HT-29 (cell line): ENCODE measurements at places on chromosomes 3 and 15. TPM values are rescaled to one million over a fixed set of nuclear protein-coding genes. Genes with fewer than 3 reads are reported as not detected.

The IQCH gene
- total RNA-seq, result 1.9 and 2.6 TPM in 2 replicates

The LTK gene
- 0.05 TPM in 2 replicates for total RNA-seq

GRCh38 chr3:13159890-13160289 is 86.7 kb upstream of the IQSEC1 start:
- DNase-seq, result no peak

The TMEM42 gene
- total RNA-seq, result 8.8 and 9.3 TPM in 2 replicates

DNA sequence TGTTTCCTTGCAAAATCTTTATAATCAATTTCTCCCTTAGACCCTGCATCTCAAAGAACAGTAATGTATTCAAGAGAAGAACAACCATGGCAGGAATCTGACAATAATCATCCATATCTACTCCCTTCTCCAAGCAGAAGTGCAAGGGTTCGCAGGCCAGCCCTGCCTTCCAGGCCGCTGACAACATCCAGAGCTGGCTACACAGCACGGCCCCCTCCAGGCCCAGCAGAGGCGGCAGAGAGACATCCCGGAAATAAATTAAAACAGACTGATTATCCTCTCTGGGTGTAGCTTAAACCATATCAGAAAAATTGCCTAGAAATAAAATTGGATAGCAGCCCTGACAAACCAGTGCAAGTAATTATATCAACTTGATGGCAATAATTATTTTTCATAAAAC is 223.3 kb downstream of the FAM43A start:
- no peak for DNase-seq

DNA sequence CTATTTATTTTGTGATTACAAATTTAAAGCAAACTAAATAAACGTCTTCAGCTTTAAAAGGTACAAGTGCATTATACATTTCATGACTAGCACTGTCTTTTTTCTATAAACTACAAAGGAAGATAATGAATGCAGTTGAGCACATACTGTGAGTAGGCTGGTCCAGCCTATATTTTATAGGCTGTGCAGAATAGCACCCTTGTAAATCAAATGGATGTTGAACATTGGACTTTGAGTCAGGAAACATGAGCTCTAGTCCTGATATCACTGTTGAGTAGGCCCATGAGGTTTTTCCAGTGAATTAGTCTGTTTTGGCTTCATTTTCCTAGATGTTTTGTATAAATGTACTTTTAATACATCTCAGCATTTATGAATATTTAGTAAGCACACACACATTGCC is 447.3 kb upstream of the KCNMB2 start:
- DNase-seq, result peak; percentile 45

The FANCD2OS gene
- not detected in 2 replicates for total RNA-seq

The ZBTB20 gene
- 7.9 and 11.0 TPM in 2 replicates for total RNA-seq

- no peak for DNase-seq
These were observed 2.5 kb upstream of the FANCD2 start for GRCh38 chr3:10023587-10024310.

GRCh38 chr15:97168704-97169475 is 791.6 kb upstream of the ARRDC4 start:
- no peak for DNase-seq

GRCh38 chr15:36403351-36403750 is 176.1 kb upstream of the CDIN1 start:
- no peak for DNase-seq

- DNase-seq, result no peak
These were observed 485.4 kb downstream of the CNTN3 start for GRCh38 chr3:74129056-74129455.

The GNAT1 gene
- 0.18 TPM in 1 of 2 replicates, not detected in the other for total RNA-seq

- no peak for DNase-seq
These were observed 110.2 kb upstream of the ASB14 start for GRCh38 chr3:57402675-57403074.

GRCh38 chr3:5974630-5975322 is 787.3 kb downstream of the EDEM1 start:
- DNase-seq, result no peak

The SLC6A20 gene
- total RNA-seq, result 8.0 and 8.3 TPM in 2 replicates

The RHO gene
- total RNA-seq, result not detected in 2 replicates

DNA sequence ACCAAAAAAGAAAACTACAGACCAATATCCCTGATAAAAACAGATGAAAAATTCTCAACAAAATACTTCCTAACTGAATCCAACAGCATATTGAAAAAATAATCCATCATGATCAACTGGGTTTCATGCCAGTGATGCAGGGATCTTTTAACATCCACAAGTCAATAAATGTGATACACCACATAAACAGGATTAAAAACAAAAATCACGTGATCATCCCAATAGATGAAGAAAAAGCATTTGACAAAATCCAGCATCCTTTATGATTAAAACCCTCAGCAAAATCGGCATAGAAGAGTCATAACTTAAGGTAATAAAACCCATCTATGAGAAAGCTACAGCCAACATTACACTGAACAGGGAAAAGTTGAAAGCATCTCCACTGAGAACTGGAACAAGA is 107.5 kb downstream of the DCLK3 start:
- DNase-seq, result no peak

DNA sequence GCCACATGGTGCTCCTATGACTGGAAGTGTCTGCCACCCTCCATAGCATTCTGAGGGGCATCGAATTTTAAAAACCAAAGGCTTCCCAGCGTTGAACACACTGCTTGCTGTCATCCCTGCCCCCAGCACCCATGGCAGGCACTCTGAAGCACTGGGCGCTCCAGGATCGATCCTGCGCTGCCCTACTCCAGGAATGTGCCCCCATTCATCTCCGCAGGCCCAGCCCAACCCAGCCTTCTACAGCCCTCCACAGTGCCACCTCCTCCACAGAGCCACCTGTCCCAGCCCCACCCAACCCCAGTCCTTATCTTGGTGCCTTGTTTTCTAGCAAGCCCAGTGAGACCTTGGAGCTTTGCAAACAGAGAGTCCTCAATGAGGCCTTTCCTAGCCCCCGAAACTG is 52.2 kb downstream of the WNT7A start:
- no peak for DNase-seq

DNA sequence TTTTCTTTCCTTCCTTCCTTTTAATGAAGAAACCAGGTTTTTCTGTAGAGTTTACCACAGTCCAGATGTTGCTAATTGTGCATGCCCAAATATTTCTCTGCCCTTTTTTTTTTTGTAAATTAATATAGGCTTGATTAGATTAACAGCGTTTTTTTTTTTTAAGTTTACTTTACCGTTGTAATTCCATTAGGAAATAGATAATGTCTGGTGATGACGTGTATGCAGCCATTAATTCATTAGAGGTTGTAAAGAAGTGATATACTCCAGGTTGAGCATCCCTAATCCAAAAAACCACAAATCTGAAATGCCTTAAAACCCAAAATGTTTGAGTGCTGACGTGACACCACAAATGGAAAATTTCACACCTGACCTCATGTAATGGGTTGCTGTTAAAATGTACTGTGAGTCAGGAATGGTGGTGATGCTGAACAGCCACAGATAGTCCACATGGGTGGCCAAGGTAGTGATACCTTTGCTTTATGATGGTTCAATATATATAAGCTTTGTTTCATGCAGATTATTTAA is 43.2 kb downstream of the KNL1 start:
- DNase-seq, result no peak

- DNase-seq, result no peak
These were observed 126.8 kb upstream of the RASGRP1 start for GRCh38 chr15:38691377-38691776.

GRCh38 chr15:80386151-80386550 is 18.0 kb upstream of the ARNT2 start:
- DNase-seq, result no peak

DNA sequence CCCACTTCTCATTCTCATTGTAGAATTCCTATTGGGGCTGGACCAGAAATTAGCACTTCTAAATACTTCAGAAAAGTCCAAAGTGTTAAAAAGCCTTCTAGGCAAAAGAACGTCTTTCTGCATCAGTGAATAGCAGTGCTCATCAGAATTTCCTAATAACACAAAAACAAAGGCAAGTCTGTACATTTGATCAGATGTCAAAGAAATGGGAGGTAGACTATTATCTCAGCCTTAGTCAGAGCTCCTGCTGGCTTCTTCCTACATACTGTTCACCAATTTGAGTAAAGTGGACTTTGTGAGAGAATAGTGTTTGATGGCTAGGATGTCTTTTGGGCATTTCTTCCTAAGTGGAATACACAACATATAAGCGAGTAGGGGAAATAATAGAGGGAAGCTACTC is 48.7 kb downstream of the FOXB1 start:
- no peak for DNase-seq

DNA sequence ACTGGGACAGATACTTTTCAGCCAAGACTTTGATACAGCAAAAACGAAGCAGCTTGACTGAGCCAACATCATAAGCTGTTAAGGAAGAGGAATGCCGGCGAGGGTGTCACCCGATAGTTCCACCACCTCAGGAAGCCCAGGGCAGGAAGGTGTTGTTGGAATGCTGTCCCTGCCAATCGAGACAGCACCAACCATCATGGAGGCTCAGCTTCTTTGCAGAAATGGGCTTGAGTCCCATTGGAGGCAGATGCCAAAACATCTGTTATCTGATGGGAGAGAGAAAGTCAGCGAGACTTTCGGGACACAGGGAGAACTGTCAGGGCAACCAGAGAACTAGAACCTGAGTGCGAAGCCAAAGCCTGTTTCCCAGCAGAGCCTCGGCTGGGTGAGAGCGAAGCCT is 50.7 kb downstream of the CA12 start:
- no peak for DNase-seq

GRCh38 chr3:144822671-144823070 is 851.0 kb downstream of the DIPK2A start:
- DNase-seq, result no peak

DNA sequence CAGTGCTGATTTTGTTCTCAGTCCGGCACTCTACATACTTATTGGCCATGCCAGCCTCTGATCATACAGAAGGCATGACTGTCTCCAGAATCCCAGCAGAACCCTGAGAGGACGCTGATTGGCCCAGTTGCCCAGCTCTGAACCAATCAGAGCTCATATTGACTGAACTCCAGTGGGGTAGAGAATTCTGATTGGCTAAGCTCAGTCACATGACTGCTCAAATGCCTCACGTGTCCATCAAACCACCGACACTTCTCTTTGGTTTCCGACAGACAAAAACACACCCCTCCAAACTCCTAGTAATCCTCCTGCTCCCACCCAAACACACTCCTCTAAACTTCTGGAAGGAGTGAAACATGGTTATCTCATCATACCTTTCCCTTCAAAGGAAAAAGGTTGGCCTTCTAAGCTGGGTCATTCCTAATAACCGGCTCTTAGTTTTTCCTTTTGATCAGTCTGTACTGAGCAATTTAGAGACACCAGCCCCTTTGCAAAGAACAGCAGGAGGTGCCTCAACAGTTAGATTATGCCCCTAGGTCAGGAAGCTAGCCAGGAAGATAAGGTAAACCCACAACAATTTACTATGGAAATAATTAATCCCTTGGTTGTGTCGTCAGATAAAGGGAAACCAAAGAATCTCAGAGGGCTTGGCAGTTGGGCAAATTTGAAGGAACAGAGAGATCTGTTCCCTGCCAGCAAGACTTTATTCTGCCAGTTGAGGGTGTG is 187.8 kb downstream of the TLE3 start:
- DNase-seq, result no peak

DNA sequence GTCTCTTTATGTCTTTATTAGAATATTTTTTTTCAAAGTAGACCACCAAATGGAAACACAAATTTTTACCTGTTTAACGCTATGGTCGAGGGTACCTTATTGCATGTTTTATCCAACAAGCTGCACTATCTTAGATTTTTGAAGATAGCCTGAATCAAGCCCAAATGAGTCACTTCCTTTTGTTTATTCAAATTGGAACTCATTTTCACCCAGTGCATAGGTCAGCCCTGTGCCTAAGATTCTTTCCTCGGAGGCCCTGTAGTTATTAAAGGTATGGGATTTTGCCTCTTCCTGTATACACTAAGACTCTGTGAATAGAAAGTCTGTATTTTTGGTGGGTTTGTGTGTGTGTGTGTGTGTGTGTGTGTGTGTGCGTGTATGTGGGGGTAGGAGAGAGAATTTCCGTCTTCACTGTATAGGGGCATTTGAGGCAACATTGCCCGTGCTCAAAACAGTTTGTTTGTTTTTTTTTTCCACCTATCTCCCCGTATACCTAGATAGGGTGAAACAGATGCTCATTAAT is 358.0 kb upstream of the CADM2 start:
- peak; percentile 4 for DNase-seq

DNA sequence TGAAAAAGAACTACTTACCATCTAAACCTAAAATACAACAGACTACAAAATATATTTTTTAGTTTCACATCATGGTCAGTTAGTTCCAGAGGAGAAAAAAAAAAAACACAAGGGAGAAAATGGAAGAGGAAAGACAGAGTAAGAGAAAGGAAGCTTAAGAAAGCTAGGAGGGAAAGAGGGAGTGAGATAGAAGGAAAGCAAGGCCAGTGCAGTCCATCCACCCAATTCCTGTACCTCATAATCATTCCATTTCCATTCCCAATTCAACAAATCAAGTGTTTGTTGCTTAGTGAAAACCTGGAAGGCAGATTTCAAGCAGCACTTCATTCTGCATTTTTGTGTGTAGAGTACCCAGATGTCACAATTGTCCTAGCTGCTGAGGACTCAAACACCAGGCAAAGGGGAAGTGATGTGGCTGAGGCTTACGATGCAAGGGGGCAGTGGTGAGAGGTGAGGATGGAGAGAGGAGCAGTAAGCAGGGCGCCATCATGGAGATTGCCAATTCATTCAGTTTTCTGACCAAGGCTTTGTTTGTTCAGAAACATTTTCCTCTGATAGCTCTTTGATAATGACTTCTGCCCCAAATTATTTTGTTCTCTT is 83.6 kb upstream of the GSK3B start:
- no peak for DNase-seq

DNA sequence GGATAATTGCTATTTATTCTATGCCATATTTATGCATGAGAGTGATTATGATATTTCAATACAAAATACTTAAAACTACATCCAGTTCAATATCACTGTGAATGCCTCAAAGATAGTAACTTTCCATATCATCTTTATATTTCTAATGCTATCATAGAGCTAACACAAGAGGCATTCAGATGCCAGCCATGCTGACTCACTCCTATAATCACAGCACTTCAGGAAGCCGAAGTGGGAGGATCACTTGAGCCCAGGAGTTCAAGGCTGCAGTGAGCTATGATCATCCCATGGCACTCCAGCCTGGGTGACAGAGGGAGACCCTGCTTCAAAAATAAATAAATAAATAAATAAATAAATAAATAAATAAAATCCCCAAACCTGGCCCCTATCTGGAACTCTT is 498.7 kb downstream of the EPHA3 start:
- no peak for DNase-seq

DNA sequence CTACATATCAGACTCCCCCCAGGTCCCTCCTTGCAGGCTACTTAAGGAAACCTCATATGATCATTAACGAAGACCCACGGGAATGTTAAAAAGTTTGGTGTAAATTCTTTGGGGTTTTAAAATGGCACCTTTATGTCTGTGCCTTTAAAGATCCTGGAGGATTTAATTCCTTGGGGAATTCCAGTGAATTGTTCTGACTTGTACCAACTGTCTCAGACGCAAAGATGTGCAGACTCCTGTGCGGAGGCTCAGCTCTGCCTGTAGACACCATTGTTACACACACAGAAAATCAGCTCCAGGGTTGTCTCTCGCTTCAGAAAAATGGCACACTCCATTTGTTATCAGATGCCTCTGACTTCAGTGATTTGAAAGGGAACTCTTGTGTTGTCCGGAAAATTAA is 414.4 kb upstream of the CFAP20DC start:
- DNase-seq, result no peak

- DNase-seq, result no peak
These were observed 47.7 kb downstream of the WNT7A start for GRCh38 chr3:13832130-13832529.
